Tibial nerve (tissue), 4 donors: ENCODE measurements at places on chromosomes 4 and X. TPM values are rescaled to one million over a fixed set of nuclear protein-coding genes. Genes with fewer than 3 reads are reported as not detected.

The KIT gene
- 9.2 TPM for total RNA-seq

The F11 gene
- total RNA-seq, result not detected

The AVPR2 gene
- total RNA-seq, result 5.7 TPM

The SMPX gene
- not detected for total RNA-seq

The NHSL2 gene
- 16.2 TPM for total RNA-seq

- DNase-seq, result peak; percentile 49
These were observed 722 bp downstream of the NAAA start for GRCh38 chr4:75939890-75940691.

DNA sequence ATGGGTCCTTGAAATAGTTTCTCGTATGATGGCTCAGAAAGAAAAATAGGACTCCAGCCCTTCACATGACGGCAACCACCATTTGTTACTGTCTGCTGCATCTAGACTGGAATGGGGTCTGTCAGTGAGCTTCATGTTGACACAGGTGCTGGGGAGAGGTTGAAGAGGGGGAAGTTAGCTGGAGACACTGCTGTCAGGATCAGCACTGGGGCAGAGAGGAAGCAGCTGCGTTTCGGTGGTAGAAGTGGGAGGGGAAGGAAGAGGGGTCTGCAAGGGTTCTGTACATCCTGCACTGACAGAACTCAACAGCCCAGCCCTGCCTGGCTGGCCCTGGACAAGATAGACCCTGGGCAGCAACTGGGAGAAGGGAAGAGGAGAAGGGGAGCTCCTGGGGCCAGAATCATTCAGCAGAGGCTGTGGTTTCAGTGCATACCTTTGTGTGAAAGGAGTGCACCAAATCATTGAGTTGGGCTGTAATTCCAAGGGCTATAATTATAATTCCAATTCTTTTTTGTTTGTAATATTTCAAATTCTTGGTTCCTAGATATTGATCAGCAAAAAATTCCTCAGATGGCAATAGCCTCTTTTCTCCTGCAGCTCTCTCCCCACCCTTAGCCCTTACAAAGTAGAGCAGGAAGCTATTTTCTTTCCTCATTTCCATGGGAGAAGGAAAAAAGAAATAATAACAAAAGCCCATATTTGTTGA is 119.4 kb upstream of the C1GALT1C1 start:
- no peak for DNase-seq

GRCh38 chr4:83569987-83570386 is 34.1 kb downstream of the GPAT3 start:
- no peak for DNase-seq

DNA sequence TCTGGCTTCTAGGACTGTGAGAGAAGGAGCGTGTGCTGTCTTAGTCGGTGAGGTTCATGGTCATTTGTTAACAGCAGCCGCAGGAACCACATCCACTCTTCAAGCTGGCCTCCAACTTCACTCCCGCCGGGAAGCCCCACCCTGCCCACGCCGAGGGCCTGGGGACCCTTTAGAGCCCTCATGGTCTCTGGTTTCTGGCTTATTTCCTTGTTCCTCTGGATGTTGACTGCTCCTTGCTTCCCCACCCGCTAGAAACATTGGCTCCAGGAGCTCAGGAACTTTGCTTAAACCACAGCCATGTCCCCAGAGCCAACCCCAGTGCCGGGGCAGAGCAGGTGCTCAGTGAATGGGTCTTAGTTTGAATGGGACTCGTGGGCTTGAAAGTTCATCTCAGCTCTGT is 40.8 kb downstream of the HTRA3 start:
- no peak for DNase-seq

DNA sequence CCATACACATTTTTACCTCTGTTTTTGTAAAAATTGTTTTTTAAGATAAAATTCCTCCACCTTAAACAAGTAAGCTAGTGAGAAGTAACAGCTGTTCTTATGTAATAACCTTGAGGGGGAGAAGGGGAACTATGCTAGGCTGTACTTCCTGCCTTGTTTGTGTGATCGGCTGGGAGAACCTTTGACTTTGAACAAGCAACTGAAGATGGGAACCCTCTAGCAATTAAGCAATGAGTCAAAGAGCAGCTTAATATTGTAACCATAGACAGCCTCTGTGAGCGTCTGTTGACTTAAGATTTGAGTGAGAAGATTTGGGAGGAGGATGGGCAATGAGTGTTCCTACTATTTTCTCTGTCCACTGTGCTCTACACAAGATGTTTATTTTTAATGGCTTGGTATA is 135.1 kb downstream of the SCLT1 start:
- no peak for DNase-seq

DNA sequence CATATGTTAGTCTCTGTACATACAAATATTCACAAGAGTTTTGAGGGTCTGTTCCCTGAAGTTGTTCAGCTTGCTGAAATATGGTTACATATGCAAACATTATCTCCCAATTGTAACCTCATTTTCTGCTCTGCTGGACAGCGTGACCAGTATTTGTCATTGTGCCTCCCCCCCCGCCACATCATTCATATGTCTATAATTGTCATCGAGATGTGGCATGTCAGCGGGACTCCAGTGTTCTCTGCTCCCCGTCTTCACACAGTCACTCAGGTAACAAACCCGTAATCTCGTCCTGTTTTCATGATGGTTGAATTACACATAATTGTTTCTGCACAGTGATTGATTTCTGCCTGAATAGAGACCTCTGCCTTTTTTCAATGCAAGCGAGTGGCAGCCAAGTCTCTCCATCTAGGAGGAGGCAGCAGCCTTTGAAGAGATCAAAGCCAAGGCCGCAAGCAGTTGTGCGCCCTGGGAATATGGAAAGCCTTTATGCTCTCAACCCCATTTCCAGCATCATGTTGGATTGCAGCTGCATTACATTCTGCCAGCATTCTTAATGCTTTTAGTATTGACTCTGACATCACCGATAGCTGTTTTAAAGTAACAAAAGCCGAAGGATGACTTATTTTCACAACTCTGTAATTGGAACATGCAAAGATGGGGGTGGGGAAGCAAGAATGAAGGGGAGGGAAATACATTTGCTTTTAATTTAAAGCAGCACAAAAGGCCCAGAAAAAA is 27.4 kb downstream of the LEF1 start:
- no peak for DNase-seq

DNA sequence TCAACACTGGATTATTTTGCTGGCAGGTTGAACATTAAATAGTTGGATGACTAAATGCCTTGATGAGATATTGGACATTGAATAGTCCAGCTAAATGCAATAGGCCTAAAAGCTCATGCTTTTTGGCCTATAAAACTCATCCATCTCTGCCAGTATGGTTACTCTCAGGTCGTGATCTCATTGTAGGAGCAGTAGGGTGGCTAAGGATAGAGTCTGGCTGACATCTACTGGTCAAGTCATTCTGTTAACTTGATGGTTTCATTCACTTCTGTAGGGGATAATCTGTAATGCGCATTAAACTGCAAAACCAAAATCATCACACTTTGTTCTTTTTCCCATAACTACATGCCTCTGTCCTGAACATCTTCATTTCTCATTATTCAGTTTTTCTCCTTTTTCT is 227.0 kb downstream of the DKK2 start:
- DNase-seq, result peak; percentile 9

DNA sequence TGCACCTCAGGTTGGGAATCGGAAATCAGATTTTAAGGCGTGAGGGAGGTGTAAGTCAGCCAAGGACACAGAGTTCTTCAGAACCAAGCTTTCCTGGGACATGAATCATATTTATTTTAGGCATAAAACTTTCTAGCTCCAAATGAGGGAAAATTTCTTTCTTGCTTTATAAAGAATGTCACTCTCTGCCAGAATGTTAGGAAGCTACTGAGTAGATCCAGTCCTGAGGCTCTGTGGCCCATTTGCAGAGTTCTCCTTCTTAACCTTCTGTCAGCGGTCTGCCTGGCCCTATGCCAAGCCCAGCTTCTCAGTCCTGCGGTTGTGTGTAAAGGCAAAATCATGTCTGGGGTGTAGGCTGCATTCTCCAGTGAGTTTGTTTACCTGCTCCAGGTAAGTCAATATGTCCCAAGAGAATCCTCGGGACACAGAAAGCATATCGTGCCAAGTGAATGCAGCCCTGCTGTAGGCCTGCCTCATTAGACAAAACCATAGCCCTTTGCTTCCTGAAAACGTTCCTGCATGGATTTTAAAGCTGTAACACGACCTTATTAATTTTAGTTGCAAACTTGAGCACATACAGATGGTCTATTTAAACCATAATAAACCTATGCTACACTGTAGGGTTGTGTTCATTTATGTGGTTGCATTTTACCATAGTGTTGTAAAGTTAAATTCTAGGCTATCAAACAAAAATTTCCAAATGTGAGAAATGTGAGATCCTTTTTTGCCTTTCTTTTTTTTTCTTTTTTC is 29.2 kb upstream of the CCNI start:
- DNase-seq, result peak; percentile 51
